ENCODE measurements at places on chromosomes 5 and 9.

GRCh38 chr9:31573561-31573960 is 810.9 kb upstream of the ACO1 start:
- DNase-seq: no peak

- no peak for DNase-seq
These were observed 82.4 kb downstream of the ZNF618 start for GRCh38 chr9:113958556-113958955.

DNA sequence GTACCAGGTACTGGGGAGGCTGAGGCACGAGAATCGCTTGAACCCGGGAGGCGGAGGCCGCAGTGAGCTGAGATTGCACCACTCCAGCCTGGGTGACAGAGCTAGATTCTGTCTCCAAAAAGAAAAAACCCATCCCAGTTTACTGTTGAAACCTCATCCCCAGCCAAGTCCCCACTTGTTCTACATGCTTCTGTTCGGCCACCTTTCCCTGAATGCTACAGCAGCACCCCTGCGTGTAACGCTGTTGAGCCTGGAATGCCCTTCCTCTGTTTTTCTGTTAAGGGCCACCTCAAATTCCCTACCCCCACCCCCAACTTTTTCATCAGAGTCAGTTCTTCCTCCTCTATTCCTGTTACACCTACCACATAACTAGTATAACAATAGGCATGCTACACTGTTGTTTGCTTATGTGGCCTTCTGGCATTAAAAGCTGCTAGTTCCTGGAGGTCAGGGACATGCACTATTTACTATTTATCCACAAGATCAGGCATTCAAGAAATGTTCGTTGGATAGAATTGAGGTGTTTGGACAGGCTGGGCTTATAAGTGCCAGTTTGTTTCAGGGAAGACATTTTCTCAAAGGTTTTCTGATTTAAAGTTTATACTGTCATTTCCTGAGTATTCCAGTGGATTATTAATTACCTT is 47.1 kb upstream of the C5orf47 start:
- DNase-seq: no peak

DNA sequence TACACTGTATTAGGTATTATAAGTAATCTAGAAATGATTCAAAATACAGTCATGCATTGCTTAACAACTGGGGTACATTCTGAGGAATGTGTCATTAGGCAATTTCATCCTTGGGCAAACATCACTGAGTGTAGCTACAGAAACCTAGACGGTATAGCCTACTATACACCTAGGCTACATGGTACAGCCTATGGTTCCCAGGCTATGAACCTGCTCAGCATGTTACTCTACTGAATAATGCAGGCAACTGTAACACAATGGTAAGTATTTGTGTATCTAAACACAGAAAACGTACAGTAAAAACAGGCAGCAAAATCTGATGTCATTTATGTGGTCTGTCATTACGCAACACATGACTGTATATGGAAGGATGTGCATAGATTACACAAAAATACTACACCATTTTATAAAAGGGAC is 96.8 kb downstream of the RAPGEF6 start:
- no peak for DNase-seq

DNA sequence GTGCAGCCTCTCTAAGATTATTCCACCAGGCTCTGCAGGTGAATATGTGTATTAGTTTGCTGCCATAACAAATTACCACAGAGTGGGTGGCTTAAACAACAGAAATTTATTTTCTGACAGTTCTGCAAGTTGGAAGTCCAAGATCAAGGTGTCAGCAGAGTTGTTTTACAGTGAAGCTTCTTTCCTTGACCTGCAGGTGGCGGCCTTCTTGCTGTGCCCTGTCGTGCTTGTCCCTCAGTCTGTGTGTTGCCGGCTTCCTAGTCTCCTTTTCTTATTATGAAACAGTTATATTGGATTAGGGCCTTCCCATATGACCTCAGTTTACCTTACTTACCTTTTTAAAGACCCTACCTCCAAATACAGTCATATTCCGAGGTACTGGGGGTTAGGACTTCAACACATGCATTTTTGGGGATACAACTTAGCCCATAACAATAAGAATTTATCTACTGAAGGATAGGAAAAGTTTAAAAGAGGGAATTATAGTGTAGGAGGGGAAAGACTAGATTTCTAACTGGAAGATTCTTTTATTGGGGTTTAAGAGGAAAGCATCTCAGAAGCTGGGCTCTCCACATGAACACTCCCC is 97.4 kb downstream of the OSTF1 start:
- peak; percentile 43 for DNase-seq

DNA sequence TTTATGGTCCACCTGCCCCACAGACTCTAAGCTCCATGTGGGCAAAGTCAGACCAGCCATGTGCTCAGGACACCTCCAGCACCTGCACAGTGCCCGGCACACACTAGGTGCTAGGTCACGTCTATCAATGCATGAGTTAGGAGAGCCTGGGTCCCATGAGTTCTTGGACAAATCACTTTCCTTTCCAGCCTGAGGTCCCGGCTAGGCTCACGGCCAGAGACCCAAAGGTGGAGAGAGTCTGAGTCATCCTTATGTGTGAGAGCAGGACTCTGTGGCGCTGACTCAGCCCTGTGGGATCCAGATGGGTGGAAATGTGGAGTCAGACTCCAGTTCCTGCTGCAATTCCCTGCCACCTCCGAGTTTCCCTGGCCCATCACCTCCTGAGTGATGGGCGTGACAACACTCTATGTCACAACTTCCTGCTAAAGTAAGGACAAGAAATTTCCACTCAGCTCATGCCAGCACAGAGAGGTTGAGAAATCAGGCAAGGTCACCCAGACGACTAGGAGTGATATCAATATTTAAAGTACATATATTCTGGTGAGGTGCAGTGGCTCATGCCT is 2.5 kb upstream of the ST6GALNAC4 start:
- DNase-seq: no peak

All from activated CD4-positive, alpha-beta T cell treated with anti-CD3 and anti-CD28 coated beads, Interleukin-2, amount 50 U/mL, for 4 hours (primary cell).